H9 (cell line): ENCODE measurements at places on chromosomes 6 and 20. TPM values are rescaled to one million over a fixed set of nuclear protein-coding genes. Genes with fewer than 3 reads are reported as not detected.
A peak's percentile ranks its signal among the peaks of the same experiment; 100 is the strongest.

DNA sequence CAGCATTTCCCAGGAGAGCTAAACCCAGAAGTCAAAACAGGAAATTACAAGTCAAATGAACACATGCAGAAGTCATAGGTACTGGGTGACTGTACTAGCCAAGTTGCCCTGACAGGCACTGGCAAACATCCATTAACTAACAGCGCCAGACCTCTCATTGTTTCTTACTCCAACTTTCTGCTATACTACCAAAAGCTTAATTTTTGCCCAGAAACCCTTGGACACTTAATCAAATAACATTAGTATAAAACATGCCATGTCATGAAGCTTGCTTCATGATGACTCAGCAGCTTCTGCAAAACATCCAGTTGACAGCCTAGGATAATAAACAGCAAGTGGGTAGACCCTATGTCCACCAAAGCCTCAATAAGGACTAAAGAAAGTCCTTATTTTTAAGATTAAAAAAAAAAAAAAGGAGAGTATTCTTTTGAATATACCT lies 3.5 kb downstream of the NUP153 start:
- DNase-seq = no peak
- H3K36me3 ChIP-seq = peaks cover 2% of the 10 kb centered on the region; the same call in 2 of the 3 replicates
- no peak overlapping the region for H3K27ac ChIP-seq
- H3K4me3 ChIP-seq = no peak overlapping the region
- peaks cover 2% of the 10 kb centered on the region; the same call in 1 of the 2 replicates for H3K4me1 ChIP-seq

DNA sequence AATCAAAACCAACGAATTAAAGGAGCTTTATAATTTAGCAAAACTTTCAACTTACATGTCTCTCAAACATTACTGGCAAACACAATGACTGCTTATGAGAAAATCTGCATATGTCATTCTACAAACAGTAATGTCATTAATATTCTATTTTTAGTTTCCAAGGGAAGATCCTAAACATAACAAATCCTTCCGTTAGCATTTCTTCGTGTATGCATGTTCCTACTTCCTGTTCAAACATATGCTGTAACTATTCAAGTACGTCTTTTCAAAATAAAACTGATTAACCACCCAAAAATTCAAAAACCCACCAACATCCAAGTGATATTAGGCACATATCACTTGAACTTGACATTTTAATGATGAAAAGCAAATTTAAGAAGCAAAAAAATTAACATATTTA lies 131.3 kb downstream of the HACE1 start:
- 0 out of 2 replicates have a peak, but pooled peaks cover 2% of the 10 kb centered on the region for H3K36me3 ChIP-seq
- no peak overlapping the region for H3K4me3 ChIP-seq
- no peaks in the 10 kb centered on the region for H3K4me1 ChIP-seq
- DNase-seq = no peak
- H3K27me3 ChIP-seq = no peaks in the 10 kb centered on the region
- H3K27ac ChIP-seq = no peak overlapping the region

DNA sequence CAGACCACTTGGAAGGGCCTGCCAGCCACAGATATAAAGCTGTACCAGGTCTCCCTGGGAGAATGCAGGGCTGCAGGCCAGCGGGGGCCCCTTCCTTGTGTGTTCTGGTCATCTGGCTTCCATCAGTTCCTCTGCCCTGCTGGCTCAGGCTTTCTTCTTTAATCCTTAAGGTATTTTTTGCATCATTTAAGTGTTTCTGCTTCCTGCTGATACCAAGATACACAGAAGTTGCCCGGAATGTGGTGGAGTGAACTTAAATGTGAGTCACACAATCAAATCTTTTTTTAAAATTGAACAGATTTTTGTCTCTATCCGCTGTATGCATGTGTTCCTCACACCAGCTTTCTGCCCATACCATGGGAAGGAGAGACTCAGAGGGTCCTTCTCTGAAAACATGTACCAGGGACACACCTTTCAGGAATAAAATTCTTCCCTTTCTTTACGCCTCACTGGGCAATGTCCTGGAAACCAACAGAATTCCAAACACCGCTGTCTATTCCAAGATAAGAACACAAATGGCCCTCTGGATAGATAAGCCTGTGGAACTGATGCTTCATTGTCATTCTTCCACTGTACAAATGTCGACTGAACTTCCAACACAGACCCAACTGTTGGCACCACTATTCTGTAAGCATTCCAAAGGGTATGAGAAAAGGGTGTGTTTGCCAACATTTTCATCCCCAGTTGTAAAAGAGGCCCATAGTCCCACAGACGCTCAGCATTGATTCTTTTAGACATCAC lies 206.2 kb upstream of the MYLIP start:
- no peaks in the 10 kb centered on the region for H3K27me3 ChIP-seq
- H3K36me3 ChIP-seq = peaks cover 4% of the 10 kb centered on the region; the same call in 1 of the 2 replicates
- H3K27ac ChIP-seq = no peak overlapping the region
- no peaks in the 10 kb centered on the region for H3K4me1 ChIP-seq
- no peak for DNase-seq
- no peak overlapping the region for H3K4me3 ChIP-seq

- H3K27ac ChIP-seq = no peak overlapping the region
- no peak overlapping the region for H3K4me3 ChIP-seq
Measured at GRCh38 chr6:88987922-88988321, 24.5 kb upstream of the RNGTT start.

GRCh38 chr6:83464381-83465140 lies 33.7 kb upstream of the ME1 start:
- no peaks in the 10 kb centered on the region for H3K36me3 ChIP-seq
- no peak overlapping the region for H3K4me3 ChIP-seq
- H3K4me1 ChIP-seq = no peaks in the 10 kb centered on the region

GRCh38 chr6:44464527-44465310 lies 77.2 kb downstream of the CDC5L start:
- no peaks in the 10 kb centered on the region for H3K36me3 ChIP-seq
- no peaks in the 10 kb centered on the region for H3K4me1 ChIP-seq
- H3K27ac ChIP-seq = no peak overlapping the region
- no peaks in the 10 kb centered on the region for H3K27me3 ChIP-seq
- DNase-seq = no peak
- no peak overlapping the region for H3K4me3 ChIP-seq

Gene GSTA1
- total RNA-seq = not detected in 2 replicates

DNA sequence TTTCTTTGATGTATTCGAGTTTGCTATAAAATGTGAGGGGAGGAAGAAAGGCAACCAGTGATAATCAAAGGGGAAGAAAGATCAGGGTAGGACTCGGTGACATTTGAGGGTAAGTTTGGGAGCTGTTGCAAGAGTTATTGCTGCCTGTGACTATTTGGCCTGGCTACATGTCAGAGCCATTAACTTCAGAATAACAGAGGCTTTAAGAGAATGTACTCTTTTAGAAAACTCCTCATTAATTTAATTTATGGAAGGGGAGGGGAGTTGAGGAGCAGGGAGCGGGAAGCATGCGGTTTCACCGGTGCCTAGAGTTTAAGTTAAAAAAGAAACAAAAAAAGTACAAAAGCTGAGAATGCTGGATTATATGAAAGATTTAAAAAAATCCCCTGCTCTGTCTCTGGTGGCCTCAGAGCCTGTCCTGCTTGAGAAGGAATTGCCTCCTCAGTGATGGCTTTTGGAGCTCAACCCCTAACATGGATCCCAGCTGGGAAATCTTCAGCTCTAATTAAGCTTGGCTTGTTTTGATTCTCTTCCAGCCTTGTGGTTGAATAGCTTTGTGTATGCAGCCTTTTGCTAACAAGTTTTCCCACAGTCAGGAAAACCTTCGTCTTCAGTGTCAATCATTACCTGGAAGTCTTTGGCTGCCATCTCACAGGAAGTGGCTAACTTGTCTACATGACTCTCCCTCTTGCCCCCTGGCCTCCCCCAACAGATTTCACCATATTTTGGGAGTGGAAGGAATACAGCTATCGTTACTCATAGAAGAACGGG lies 238.2 kb downstream of the SOX4 start:
- H3K27me3 ChIP-seq = no peaks in the 10 kb centered on the region
- H3K36me3 ChIP-seq = peaks cover 7% of the 10 kb centered on the region
- H3K4me3 ChIP-seq = no peak overlapping the region
- H3K27ac ChIP-seq = peak overlapping the region; percentile 42
- no peak for DNase-seq
- peaks cover 22% of the 10 kb centered on the region for H3K4me1 ChIP-seq

Gene GPR6
- 0.20 TPM in 1 of 2 replicates, not detected in the other for total RNA-seq

GRCh38 chr6:151095538-151096254 lies 144.1 kb upstream of the AKAP12 start:
- H3K27me3 ChIP-seq = no peaks in the 10 kb centered on the region
- H3K36me3 ChIP-seq = peaks cover 52% of the 10 kb centered on the region
- no peak overlapping the region for H3K27ac ChIP-seq
- H3K4me1 ChIP-seq = no peaks in the 10 kb centered on the region

- H3K4me3 ChIP-seq = no peak overlapping the region
- no peaks in the 10 kb centered on the region for H3K4me1 ChIP-seq
- DNase-seq = no peak
- peaks cover 8% of the 10 kb centered on the region for H3K36me3 ChIP-seq
- H3K27me3 ChIP-seq = no peaks in the 10 kb centered on the region
Measured at GRCh38 chr6:48240287-48240686, 129.3 kb upstream of the PTCHD4 start.
